ENCODE measurements at places on chromosomes 3 and 15.

- DNase-seq = peak; percentile 60
Observed at GRCh38 chr15:88987934-88988671, 74.9 kb upstream of the MFGE8 start.

DNA sequence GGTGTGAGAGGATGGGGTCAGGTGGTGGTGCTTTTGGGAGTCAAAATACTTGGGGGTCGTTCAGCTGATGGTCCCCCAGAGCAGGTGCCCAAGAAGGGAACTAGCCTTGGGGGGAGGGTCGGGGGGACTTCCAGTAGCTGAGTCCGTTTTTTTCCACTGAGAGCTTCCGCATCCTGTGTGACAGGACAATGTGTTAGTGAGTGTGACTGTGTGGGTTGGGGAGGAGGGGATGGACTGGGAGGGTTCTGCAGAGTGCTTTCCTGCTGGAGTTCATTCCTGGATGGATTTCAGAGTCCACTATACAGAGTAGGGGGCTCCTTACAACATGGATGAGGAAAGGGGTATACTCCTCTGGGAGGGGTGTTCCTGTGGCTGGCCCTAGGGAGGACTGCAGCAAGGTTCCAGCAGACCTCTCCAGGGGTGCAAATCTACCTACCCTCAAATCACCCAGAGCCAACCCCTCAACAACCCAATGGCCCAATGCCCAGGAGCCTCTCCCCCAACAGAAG, 601 bp upstream of the HYAL2 start:
- DNase-seq = no peak

- peak; percentile 73 for DNase-seq
Observed at GRCh38 chr3:127775398-127776109, 46.8 kb downstream of the MGLL start.

- peak; percentile 4 for DNase-seq
Observed at GRCh38 chr3:193816656-193817311, 223.8 kb downstream of the OPA1 start.

DNA sequence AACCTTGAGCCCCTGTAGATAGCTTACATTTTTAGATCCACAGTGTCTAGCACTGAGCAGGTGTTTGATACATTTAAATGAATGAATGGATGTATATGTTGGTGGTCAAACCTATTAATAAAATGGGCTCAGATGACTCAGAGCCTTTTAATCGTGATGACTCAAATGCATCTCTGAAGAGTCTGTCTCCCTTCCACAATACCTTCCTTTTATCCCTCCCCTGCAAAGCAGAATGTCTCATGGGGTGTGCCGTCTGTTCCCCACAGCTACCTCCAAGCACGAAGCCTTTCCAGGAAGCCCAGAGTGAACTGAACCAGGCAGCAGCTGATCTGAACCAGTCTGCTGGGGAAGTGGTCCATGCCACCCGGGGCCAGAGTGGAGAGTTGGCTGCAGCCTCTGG, 303.5 kb upstream of the TPM1 start:
- DNase-seq = peak; percentile 44

- DNase-seq = no peak
Observed at GRCh38 chr3:71874618-71875017, 89.7 kb upstream of the PROK2 start.

DNA sequence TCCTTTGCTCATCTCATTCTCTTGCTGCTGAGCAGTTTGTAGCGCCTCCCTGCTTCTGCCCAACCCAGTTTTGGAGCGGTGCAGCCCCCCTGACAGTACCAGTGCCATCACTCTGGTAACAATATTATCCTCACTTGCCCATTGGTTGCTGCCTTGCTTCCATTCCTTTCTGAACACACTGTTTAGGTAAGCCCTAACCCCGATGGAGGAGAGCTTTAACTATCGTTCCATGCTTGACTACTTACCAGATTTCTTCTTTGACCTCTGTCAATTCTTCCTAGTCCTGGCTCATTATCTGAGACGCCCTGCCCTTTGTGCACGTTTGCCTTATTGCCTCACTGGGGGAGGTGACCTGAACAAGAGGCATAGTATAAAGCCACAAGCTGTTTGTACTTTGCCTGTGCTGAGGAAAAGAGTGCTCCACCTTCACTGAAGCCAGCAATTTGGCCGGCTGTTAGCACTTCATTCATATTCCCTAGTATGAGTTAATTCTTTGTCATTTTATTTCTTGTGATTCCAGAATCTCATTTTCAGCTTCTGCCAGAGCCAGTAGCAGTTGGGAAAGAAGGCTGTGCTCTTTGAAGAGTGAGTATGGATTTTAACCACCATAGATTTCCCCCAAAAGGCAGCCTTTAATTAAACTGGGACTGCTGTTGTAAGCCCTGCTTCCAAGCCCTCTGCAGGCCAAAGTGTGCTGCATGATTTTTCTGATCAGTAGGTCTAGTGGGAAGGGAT, 11.9 kb downstream of the ABHD6 start:
- DNase-seq = no peak

DNA sequence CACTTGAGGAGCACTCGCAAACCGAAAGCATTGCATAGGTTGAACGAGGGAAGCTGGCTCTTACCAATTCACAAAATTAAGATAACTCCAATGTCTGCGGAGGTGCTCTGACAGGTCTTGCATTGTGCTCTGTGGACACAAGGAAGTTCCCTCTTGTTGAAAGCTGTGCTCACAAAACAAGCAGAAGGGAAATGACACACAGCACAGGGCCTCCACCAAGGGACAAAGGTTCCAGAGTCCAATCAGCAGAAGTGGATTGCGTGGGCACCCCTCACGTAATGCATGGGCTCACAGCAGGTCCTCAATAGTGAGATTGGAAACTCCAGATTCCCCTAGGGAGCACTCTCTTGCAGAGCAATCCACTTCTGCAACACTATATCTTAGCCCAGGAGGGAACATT, 89.9 kb downstream of the ATP10A start:
- DNase-seq = no peak

DNA sequence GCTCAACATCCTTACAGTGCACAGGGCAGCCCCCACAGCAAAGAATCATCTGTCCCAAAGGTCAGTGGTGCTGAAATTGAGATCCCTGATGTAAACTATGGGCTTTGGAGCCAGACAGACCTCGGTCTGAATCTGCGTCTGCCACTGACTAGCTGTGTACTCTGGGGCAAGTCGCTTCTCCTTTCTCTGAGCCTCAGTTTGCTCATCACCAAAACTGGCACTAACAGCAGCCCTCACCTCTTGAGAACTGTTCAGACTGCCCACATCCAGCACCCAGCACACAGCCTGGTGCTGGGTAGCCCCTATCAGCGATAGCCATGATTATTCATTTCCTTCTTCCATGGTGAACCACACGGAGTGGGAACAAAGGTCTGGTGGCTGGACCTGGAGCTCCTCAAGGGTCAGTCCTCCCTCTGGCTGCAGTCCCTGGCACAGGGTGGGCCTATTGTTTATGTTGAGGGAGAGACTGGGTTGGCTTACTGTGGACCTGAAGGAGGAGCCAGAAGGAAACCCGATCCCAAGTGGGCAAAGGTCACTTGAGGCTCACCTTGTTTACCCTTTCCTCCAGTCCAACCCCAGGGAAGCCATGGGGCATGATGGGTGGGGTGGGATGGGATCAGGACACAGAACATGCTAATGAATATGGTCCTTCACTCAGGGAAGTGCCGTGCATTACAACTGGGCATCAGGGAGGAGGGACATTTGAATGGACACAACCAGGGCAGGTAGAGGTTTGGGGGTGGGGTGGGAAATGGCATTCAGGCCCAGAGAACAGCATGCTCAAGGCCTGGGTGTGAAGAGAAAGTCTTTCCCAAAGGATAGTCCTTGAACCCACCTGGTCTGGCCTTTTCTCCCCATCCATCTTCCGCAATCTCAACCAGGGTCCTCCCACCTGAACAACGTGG, 1.6 kb upstream of the PRKCD start:
- no peak for DNase-seq

DNA sequence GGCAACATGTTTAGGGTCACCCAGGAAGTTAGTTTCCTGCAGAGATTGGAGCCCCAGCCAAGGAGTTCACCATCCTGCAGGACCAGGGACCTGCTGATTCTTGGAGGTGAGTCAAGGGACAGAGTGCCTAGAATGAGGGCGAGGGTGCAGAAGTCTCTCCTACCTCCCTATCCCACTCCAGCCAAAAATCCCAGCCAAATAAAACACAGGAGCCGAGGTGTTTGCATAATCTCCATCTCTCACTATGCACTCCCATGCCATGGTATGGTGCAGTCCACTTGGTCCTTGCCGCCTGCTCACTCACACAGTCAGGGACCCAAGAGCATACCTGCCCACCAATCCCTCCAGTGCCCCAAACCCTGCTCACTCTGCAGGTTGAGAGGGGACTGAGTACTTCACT, 294.2 kb downstream of the UACA start:
- no peak for DNase-seq

DNA sequence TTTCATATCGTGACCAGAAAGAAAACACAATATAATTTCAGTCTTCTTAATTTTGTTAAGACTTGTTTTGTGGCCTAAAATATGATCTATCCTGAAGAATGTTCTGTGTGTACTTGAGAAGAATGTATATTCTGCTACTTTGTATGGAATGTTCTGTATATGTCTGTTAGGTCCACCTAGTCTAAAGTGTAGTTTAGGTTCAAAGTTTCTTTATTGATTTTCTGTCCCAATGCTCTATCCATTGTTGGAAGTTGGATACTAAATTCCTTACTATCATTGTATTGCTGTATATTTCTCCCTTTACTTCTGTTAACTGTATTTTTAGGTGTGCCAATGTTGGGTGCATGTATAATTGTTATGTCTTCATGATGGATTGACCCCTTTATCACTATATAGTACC, 21.2 kb downstream of the OR5AC2 start:
- DNase-seq = no peak

GRCh38 chr15:83063551-83063950, 3.5 kb downstream of the BTBD1 start:
- DNase-seq = no peak

DNA sequence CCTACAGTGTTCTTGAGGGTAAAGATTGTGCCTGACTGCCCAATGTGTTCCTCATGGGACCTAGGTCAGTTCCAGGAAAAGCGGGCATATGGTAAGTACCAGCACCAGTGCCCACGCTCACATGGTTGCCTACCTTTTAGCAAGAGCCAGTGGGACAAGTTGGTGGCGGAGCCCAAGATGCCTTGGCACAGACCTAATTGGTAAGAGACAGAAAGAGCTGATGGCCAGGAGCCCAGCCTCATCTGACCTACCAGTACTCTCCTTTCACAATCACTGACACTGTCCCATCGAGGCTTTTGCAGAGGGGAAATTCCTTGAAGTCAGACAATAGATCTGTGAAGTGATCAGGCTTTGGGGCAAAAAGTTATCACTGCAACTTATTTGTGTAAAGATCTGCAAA, 98.4 kb upstream of the BCL6 start:
- no peak for DNase-seq

GRCh38 chr15:78621810-78622402, 1.1 kb upstream of the CHRNA3 start:
- no peak for DNase-seq

DNA sequence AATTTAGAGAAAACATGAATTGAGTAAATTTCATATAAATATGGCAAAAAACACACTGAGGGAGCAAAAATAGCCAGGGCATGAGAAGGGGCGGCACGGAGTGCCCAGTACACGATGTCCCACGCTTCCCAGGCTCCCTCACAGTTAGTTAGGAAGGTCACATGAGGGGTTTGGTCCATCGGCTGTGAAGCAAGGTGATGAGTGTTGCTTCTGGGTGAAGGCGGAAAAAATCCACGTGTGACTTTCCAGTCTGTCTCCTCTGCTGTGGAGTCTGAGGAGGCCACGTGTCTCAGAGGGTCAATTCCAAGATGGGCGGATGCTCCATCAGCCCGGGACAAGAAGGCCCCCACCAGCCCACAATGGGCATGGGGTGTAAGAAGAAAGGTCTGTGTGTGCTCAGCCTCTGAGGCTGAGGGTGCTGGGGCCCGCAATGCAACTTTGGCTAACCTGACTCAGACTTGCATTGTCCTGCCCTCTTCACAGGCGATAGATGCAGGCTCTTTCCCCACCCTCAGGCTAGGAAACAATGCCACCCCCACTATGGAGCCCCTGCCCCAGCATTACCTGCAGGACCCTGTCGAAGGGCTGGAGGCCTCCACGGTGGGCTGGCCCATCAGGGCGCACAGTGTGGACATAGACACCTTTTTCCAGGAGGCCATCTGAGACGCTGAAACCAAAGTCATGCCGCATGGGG, 45.7 kb downstream of the GRIP2 start:
- DNase-seq = no peak

- DNase-seq = no peak
Observed at GRCh38 chr15:93074599-93074998, 14.4 kb downstream of the RGMA start.

DNA sequence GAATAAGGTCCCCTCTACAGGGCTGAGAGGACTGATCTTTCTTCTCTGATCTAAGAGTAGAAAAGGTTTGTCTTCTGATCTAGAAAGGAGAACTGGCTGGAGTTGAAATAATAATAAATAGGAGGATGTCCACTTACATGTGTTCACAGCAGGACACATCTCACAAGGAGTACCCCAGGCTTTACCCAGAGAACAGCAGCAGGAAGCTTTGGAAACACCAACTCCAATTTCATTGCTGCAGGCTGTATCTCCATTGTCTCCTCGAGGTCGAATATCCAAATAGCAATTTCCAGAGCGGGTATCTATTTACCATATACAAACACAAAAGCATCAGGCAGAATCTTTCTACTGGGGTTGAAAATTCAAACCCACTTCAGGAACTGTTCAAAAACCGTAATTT, 136.6 kb downstream of the DUT start:
- DNase-seq = no peak

- DNase-seq = no peak
Observed at GRCh38 chr3:177681156-177681555, 483.9 kb upstream of the TBL1XR1 start.

DNA sequence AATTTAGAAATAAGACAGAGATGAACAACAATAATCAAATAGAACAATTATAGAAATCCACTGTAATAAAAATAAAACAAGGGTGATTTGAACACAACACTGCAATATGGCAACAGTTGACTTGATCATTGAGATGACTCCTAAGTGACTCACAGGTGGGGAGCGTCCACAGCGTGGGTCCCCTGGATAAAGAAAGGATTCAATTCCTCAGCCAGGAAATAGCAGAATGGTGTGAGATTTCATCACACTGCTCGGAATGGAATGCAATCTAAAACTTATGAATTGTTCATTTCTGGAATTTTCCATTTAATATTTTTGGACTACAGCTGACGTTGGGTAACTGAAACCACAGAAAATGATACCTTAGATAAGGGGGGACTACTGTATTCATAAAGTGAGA, 82.0 kb downstream of the CNTN3 start:
- peak; percentile 94 for DNase-seq

All from AG10803 (cell line).